ENCODE measurements at places on chromosomes 12 and 14.

GRCh38 chr12:87704374-87704773, 324.8 kb downstream of the C12orf50 start:
- DNase-seq = peak; percentile 33

GRCh38 chr12:121365416-121366062, 13.3 kb upstream of the ANAPC5 start:
- peak; percentile 26 for DNase-seq

GRCh38 chr12:59401862-59402261, 194.0 kb upstream of the SLC16A7 start:
- peak; percentile 21 for DNase-seq

- DNase-seq = no peak
These were observed 13.9 kb upstream of the HDAC7 start for GRCh38 chr12:47833591-47834012.

- DNase-seq = peak; percentile 82
These were observed 36.4 kb upstream of the GXYLT1 start for GRCh38 chr12:42180990-42181596.

GRCh38 chr12:67925552-67925951, 63.7 kb upstream of the IFNG-AS1 start:
- no peak for DNase-seq

- no peak for DNase-seq
These were observed 38.2 kb upstream of the SYCP3 start for GRCh38 chr12:101777485-101777884.

DNA sequence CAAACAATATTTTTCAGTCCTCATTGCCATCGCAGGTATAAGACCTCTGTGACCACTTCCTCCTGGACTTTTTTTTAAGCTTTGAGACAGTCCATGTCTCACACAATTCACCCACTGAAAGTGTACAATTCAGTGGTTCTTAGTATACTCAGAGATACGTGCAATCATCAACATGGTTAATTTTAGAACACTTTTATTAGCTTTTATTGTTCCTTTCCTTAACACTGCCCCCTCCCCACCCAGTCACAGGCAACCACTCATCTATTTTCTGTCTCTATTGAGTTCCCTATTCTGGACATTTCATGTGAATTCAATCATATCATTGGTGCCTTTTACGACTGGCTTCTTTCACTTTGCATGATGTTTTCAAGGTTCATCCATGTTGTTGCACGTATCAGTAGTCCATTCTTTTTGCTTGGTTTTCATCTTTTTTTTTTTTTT, 16.2 kb downstream of the NCKAP5L start:
- no peak for DNase-seq

DNA sequence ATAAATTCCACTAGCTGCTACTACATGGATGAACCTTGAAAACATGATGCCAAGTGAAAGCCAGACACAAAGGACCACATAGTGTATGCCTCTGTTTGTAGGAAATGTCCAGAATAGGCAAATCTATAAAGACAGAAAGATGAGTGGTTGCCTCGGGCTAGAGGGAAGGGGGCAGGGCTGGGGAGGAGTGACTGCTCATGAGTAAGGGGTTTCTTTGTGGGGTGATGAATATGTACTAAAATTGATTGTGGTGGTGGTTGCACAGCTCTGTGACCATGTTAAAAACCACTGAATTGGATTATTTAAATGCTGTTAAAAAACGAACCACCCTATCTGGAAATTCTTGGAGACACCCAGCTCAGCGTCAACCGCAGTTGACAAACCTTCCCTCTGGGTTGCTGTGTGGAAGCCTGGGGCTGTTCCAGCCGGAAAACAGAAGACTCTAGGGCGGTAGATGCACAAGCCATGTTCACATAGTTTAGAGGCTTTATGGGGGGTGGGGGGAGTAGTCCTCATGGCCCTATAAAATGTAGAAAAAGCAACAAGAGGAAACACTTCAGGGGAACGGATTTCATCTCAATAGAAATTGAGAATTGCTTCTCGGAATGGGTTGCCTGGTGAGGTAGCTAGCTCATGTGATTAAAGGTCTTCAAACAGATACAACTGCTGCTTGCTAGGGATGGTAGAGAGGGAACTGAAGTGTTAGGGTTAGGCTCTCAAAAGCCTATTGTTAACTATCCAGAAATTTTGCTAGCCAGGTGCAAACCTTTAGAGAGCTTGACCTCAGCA, 29.4 kb downstream of the RIN3 start:
- DNase-seq = no peak

GRCh38 chr12:88643685-88644084, 63.4 kb upstream of the KITLG start:
- no peak for DNase-seq

GRCh38 chr12:115771065-115771464, 506.4 kb downstream of the MED13L start:
- no peak for DNase-seq

GRCh38 chr14:26344596-26344995, 253.2 kb downstream of the NOVA1 start:
- no peak for DNase-seq

GRCh38 chr14:105205673-105206208, 24.6 kb upstream of the NUDT14 start:
- no peak for DNase-seq

DNA sequence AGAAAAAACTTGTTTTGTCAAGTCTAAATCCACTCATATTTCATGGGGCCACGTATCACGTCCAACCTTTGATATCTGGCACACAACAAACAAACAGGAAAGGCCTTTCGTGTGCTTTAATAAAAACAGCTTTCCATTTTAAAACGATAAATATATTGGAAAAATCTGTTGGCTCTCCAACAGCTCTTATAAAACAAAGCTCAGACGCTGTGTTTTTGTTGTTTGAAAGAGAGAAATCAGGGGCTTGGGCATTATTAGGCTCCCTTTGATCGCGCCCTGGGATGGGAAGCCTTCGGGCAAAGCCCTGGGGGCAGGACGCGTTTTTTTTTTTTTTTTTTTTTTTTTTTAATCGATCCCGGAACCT, 429 bp upstream of the PLEKHA5 start:
- DNase-seq = no peak

DNA sequence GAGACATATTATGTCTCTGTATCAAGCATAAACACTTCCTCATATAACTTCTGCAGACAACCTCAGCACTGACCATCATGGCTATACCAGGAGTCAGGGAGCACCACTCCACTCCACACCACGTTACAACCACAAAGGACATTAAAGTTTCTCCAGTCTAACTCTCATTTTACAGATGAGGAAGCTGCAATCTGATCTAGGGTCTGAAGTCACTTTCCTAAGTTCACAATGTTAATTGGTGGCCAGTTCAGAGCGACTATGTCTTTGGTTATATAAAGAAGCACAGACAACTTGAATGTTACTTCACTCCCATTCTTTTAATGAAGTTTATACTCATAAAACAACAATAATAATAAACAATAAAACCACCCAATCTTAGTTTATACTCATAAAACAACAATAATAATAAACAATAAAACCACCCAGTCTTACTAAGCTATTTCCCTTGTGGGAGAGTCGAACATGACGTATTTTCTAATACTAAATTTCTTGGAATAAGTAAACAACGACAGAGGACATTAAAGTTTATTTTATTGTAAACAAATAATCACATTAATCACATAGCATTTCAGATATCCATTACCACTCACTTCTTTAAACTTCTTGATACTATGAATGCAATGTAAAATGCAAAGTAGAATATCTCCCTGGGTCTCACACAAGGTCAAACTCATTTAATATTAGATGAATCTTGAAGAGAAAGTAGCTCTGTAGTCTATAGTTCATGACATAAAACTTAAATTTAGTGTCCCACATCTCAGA, 72.4 kb upstream of the SSTR1 start:
- no peak for DNase-seq

DNA sequence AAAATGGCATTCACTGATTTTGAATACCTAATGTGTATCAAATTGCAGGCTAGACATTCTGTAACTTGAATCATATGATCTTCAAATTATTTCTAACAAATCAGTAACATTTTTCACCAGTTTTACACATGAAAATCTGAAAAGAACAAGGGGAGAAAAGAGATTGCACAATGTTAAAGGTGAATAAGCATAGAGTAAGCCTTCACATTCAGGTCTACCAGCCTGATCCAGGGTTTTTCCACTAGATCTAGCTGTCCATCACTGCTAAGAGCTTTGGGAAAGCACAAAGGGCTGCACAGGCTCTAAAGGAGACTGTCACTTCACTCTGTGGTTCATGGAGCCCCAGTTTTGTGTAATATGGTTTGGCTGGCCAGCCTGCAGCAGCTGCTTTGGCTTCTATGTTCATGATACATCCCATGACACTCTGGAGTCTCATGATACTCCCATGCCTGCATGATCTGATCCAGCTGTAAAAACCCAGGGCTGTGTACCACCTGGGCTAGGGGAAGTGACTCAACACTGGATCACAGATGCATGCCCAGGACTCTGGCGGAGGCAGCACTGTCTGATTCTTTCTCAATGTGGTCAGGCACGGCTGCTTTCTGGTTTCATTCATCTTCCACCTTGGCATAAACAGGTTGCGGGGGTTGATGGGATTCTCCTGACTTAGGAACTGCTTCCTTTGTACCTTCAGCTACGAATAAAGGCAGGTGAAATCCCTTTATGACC, 859.7 kb downstream of the GALC start:
- peak; percentile 90 for DNase-seq

GRCh38 chr12:1103632-1104031, 112.6 kb downstream of the ERC1 start:
- DNase-seq = peak; percentile 21

DNA sequence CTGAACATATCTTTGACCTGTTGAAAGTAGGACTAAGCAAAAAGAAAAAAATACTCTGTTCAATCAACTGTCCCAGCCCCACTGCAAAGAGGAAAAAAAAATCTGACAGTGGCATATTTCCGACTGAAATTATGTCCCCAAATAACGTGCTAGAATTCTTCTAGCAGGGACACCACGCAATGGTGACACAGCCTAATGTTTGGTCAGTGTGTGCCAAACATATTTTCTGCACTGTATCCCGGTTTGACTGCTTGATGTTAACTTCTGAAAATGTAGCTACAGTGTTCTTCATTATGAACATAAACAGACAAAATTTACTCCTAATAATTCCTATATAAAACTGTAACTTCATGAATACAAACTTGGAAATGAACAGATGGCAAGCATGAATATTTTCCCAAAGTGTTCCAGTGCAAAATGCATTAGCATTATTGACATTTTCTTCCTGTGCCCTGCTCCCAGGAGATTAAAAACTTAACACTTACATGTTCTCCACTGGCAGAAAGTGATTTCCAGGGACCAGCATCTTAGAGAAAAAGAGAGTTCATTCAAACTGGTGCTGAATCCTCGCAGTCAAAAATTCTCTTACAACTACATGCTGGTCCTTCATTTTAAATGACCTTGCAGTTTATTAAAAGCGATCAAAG, 72.4 kb upstream of the SYT1 start:
- no peak for DNase-seq

DNA sequence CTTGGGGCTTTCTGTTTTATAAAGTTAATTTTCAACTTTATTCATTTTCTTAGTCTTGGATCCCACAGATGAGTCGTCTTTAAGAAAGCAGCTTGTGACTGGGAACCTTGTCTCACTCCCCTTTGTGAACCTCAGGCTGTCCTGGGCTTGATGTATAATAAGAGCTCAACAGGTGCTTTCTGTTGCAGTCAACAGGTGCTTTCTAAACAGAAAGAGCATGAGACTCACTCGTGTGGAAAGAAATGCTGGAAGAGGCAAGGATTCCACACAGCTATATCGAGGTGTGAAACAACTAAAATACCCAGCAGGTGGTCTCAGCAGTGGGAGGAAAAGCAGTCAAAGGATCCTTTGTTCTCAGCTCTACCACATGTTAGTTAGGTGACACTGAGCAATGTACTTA, 398.9 kb downstream of the EGLN3 start:
- DNase-seq = peak; percentile 62

GRCh38 chr12:102232036-102232435, 34.4 kb upstream of the PMCH start:
- no peak for DNase-seq

DNA sequence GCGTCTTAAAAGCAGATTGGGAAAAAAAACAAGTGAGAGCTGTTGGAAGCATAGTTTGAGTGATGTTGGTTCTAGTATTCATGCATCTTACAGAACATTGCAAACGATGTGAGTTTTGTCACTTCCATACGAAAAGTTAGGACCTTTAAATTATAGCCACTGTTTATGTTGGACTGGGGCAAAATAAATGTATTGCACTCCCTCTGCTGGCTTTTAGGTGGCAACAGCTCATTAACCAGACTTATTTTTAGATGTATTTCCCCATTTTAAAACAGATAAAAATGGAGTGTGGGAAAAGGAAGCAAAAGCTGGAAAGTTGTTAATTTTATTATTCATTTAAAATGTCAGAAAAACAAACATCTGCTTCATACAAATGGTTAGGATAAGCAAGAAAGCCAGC, 111.9 kb downstream of the LGR5 start:
- DNase-seq = peak; percentile 51

DNA sequence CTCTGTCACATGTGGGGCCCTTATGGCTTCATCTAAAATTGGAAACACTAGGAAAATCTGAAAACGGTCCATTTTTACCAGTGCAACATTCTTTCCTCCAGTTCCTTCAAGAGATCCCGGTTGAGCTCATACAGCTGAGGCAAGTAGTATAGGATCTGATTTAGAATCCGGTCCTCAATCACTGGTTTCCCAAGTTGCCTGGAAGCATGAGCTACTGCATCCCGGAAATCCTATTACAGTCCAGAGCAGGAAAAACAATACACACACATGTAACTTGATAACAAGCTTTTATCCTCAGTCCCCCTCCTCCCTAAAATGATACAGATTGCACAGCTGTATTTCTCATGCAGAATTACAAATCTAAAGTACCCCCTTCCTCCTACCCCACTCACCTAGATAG, 67.9 kb upstream of the NR2C1 start:
- DNase-seq = no peak

DNA sequence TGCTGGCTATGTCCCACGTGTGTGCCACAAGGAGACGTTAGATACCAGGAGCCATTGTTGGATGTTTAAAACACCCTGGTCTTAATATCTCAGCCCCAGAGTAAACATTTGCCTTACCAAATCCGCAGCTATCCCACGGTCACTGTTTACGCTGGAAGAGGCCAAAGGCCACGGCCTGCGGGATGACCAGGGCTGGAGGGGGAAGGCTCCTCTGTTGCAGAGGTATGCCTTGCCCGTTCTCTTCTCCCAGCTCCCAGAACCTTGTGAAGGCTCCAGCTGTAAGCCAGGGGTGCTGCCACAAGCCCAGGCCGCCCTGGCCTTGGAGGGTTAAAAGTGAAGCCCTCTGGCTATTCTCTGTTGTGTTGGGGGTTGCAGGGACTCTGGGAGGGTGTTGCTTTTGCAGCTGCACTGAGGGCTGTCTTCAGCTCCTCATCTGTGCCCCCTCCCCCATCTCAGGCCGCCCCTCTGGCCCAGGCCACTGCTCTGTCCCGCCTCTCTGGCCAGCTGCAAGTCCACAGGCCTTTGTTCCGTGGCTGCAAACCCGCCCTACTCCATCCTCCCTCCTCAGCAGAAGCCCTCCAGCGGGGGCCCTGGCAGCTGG, 2.5 kb downstream of the PLEKHG3 start:
- no peak for DNase-seq

DNA sequence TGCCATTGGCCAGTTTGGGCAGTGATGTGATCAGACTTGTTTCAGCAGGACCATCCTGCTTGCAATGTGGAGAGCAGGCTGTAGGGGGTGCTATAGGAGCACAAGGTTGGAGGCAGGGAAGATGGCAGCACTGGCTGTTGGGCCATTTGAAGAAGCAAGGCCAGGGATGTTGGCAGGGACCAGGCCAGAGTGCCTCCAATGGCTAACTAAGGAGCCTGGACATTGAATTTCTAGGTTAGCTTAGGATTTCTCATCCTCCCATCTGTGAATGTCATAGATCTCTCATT, 23.5 kb downstream of the FGF23 start:
- DNase-seq = peak; percentile 11

Data from renal cortical epithelial cell (primary cell).